ENCODE measurements at places on chromosomes 7 and 10. TPM values are rescaled to one million over a fixed set of nuclear protein-coding genes. Genes with fewer than 3 reads are reported as not detected.

Gene SLC26A4
- total RNA-seq = 0.27 TPM

DNA sequence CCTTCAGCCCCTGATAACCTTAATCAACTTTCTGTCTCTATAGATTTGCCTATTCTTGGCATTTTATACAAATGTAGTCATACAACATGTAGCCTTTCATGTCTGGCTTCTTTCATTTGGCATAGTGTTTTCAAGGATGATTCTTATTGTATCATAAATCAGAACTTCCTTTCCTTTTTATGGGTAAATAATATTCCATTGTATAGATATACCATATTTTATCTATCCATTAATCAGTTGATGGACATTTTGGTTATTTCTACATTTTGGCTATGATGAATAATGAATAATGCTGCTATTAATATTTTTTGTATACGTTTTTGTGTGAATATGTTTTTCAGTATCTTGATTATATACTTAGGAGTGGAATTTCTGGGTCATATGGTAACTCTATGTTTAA, 720.8 kb downstream of the LRMDA start:
- no peak for DNase-seq

DNA sequence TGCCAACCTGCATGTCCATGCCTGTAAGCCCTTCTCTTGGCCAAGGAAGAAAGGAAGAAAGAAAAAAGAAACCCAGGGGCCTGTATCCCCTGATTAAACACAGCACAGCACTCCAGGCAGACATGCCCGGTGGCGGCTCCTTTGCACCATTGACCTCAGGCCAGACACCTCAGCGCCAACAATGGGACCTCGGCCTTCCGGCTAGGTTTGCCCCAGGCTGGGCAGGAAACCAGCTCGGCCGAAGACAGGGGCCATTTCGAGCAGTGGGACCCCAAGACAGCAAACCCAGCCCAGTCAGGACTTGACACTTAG, 2.8 kb downstream of the HOXA10 start:
- DNase-seq = peak; percentile 44

DNA sequence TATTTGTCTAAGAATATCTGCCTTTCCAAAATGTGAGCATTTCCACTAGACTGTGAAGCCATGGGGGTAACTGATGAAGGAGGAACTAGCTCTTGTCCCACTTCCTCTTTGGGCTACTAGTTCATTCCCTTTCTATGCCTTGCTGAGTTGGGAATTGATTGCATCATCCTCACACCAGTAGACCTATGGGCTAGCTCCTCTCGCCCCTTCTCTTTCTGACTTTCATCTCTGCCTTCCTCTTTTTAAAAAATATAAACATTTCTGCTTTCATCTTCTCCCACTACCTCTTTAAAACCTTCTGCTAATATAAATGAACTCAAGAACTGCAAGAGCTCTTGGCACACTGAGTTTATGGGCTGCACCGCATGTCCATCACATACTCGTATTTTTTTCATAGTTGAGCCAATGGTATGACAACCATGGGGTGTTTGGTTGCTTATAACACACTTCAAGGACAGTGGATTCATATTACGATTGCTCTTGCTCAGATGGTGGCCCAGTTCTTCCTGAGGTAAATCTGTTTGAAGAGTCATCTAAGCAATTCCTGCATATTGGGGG, 182.0 kb downstream of the REEP3 start:
- DNase-seq = no peak

DNA sequence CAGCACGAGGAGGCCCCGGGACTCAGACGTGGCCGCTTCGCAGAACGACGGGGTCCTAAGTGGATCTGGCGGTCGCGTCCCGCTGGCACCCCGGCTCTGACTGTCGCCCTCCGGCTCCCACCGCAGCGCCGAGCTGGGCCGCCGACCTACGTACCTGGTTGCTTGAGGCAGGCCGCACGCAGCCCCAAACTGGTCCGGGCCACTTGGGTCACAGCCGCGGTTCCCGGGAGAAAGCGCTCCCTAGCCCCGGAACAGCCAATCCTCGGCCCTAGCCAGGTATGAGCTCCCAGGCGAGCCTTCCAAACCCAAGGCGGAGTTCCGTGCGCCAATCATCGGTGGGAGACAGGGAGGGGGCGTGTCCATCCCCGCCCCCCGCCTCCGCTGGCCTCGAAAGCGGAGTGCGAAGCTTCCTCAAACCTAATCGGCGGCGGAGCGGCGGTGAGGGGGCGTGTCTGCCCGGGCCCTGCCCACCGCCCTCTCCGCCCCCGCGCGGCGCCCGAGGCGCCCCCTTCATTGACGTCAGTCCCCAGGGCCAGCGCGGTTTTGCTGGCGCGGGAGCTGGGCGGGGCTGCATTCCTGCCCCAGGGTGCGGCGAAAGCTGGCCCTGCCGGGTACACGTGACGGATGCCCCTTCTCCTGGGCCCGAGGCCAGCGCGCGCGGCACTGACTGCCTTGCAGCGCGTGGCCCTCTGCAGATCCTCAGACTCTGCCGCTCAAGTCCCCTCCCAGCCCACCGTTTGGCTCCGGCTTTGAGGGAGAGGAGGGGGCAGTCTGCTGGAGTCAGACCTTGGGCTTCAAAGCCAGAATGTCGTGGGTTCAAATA, at the start of gene AVPI1:
TSS of gene AVPI1 (minus strand) at position 280 of the 823 bp plus-strand sequence. CDS start 7,336 bp downstream, outside the sequence.
- DNase-seq = peak; percentile 99

GRCh38 chr10:122311716-122312115, 40.6 kb downstream of the BTBD16 start:
- no peak for DNase-seq

Measured in Right ventricle myocardium inferior (tissue), 1 donor.